A549 treated with CpdA at 1 μM for 4 hours (cell line): ENCODE measurements at places on chromosomes 11 and 22. TPM values are rescaled to one million over a fixed set of nuclear protein-coding genes. Genes with fewer than 3 reads are reported as not detected.

Gene CRYBA4
- total RNA-seq = not detected in 5 replicates

Gene GCAT
- total RNA-seq = 2.4 to 4.0 TPM (median 3.0 TPM) in 5 replicates

Gene HTR3B
- total RNA-seq = not detected in 5 replicates

Gene APOBEC3B
- total RNA-seq = 29.0 to 34.9 TPM (median 30.1 TPM) in 5 replicates

Gene MPEG1
- not detected in 5 replicates for total RNA-seq

Gene MMP11
- total RNA-seq = 0.09 to 0.18 TPM (median 0.12 TPM) in 4 of 5 replicates, not detected in the other

Gene SLC25A45
- 9.9 to 13.7 TPM (median 10.5 TPM) in 5 replicates for total RNA-seq
